ENCODE measurements at places on chromosomes 5 and 9. TPM values are rescaled to one million over a fixed set of nuclear protein-coding genes. Genes with fewer than 3 reads are reported as not detected.

The PCDHGA6 gene
- total RNA-seq = 0.08 TPM

The CCNO gene
- not detected for total RNA-seq

The DPP7 gene
- total RNA-seq = 248 TPM

The RAB24 gene
- 44.1 TPM for total RNA-seq

The LHX3 gene
- total RNA-seq = not detected

The WNK2 gene
- total RNA-seq = not detected

The UBE2B gene
- total RNA-seq = 87.6 TPM

The PCDHA9 gene
- total RNA-seq = not detected

The OLFM1 gene
- total RNA-seq = not detected
